Renal cortical epithelial cell (primary cell): ENCODE measurements at places on chromosomes 13 and 19. TPM values are rescaled to one million over a fixed set of nuclear protein-coding genes. Genes with fewer than 3 reads are reported as not detected.

DNA sequence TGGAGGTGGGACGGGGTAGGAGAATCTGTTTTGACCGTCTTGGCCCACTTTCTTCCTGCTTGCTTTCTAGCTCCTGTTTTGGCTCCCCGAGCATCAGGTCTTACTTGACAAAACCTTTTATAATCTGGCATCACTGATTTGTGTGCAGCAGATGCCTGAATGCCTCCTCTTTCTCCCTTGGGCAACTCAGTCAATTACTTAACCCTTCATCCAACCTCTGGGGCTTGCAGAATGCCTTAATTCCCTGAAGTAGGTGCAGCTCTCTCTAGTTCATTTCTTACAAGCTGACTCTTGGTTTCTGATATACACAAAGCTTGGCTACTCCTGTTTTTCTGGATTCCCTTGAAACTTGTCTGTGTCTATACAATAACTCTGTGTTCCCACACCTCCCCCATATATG is 5.7 kb upstream of the NUP58 start:
- DNase-seq = no peak

GRCh38 chr13:68727798-68728197 is 1379.8 kb upstream of the ATXN8OS start:
- DNase-seq = no peak

DNA sequence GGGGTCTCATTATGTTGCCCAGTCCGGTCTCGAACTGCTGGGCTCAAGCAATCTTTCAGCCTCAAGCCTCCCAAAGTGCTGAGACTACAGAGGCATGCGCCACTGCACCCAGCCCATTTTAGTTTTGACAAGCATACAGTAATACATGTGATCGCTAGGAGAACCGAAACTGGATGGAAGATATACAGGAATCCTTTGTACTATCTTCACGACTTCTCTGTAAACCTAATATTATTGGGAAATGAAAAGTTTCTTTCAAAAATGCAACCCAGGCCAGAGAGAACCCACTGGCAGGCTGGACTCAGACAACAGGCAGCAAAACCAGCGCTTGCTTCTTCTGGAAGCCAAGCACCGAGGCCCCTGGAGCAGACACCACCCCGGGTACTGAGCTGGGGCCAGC is 9.4 kb downstream of the C19orf12 start:
- no peak for DNase-seq

DNA sequence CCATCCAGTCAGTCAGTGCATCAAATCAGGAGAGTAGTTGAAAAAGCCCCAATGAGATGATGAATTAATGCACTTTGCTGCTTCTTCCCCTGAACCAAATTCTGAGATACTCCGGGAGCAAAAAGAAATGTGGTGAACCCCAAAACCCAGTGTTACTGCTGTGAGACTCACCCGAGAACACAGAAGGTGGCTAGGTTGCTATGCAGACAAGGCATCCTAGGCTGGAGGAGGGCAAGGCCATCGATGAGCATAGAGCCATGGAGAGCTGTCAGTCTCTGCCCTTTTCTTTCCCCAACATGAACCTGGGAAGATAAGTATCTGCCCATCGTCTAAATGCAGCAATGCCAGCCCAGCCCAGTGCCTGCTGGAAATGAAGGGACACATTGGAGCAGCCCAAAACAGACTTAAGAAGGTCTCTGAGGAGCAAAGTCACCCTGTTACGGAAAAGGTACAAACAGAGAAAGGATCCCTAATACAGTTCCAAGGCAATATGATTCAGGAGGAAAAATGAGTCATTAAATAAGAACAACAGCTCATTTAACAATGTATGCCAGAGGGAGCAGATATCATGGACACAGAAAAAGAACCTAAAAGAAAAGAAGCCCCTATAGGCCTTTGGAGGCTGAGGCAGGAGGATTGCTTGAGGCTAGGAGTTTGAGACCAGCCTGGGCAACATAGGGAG is 272.0 kb downstream of the FOXO1 start:
- DNase-seq = no peak

DNA sequence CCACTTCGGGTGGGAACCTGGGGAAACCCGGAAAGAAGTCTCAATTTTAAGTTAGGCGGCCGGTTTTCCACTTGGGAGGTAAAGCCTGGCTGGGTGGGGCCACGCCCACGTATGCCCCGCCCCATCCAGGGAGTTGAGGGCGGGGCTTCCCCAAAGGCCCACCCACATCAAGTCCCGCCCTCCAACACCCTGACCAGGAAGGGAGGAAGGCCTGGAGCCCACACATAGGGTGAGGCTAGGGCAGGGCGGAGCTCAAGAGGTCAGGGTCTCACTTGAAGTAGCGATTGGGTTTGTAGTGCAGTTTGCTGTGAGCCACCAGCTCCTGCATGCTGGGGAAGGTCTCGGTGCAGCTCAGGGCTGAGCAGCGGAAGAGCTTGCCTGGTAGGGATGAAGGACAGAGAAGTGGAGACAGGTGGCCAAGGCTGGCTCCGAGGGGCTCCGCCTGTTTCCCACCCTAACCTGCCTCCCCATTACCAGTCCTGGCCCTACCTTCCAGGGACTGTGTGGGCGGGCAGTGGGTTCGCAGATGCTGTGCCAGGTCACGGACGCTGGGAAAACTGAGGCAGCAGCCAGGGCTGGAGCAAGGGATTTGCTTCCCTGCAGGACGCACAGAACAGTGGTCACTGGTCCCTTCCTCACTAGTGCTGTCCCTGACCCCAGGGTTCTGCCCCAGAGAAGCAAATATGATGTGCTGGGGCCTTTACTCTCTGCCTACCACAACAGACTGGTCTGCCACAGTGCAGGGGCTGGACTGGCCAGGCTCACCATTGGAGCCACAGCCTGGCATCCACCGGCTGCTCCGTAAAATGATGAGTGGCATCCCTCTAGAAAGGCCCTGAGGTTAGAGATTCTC is 1.6 kb downstream of the ZNF414 start:
- no peak for DNase-seq

DNA sequence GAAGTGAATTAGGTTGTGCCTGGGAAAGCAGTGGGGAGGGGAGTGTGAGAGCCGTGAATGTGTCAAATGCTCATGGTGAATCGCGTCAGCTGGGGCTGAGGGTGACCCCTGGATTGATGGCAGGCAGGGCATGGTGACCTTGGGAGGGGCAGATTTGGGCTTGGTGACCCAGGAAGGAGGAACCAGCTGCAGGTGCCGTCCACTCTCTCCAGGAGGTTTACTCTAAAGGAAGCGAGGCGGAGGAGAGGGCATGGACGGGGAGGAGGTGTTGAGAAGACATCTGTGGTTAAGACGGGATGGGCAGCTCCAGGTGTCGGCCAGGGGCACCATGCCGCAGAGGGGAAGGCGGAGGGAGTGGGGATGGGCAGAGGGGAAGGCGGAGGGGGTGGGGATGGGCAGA is 28.7 kb downstream of the TMEM255B start:
- no peak for DNase-seq

DNA sequence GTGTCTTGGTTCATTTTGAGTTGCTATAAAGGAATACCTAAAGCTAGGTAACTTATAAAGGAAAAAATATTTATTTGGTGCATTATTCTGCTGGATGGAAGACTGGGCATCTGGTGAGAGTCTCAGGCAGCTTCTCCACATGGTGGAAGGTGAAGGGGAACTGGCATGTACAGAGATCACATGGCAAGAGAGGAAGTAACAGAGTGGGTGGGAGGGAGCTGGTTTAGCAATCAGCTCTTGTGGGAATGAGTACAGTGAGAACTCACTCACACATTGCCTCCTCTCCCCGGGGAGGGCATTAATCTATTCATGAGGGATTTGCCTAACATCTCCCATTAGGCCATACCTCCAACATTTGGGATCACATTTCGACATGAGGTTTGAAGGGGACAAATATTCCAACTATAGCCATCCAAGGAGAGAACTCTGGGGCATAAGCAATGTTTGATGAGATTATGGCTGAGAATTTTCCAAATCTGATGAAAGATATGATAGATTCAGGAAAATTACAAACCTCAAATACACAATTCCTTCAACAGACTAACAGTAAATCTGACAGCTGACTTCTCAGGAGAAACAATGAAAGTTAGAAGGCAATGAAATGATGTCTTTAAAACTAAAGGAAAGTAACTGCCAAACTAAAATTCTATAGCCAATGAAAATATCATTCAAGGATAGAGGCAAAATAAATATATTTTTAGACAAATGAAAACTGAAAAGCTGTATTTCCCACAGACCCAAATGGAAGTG is 52.5 kb downstream of the MTUS2 start:
- DNase-seq = no peak

DNA sequence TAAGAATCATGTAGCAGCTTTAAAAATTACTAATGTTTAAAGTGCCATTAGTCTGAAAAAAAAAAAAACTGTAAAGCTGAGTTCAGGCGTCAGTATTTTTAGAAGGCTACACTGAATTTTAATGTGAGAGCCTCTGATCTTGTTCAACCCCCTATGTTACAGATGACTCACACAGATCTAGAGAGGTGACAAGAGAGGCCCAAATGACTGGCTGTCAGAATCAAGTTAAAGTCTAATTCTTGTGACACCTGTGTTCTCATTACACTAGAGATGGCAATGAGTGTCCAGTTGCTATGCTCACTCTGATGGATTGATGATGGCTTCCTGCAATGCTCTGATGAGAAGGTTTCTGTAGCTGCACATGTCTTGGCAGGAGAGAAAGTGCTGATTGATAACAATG is 203.5 kb upstream of the OBI1 start:
- no peak for DNase-seq

DNA sequence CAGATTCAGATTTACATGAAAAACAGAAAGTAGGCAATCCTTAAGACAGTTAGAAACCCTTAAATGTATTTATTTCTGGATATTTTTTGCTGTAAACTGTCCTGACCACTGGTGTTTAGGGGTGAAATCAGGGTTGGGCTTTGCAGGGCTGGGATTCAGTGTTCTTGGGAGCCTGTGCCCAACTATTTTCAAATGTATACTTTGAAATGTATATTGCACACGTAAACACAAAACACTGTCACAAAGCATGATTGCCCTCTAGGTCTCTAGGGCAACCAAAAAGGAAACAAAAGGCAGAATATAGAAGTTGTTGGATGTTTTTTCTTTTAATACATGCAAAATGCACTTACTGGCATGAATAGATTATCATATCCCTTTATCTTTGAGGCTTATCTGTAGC is 1185.4 kb downstream of the DIAPH3 start:
- DNase-seq = no peak

- no peak for DNase-seq
Observed at GRCh38 chr19:1512671-1513498, at the start of gene ADAMTSL5. TSS of gene ADAMTSL5 (minus strand) at chr19:1513019. CDS start at chr19:1510943, 2,076 bp downstream.

- DNase-seq = no peak
Observed at GRCh38 chr13:109947006-109947405, 160.6 kb upstream of the IRS2 start.

DNA sequence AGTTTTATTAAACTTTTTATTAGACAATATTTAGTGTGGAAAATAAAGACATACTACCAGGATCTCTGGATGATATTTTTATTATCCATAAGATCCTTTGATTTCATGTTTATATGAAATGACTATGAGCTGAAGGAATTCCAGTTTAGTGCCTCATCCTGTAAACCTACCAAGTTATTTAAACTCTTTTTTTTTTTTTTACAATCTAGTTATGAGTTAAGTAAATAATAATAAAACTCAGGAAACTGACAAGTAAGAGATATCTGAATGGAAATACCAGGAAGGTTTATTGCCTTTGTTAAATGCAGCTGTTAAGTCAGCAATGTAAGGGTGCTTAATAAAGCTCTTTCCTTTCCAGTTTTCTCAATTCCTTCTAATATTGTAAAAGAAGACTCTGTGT is 53.9 kb downstream of the RXFP2 start:
- no peak for DNase-seq

DNA sequence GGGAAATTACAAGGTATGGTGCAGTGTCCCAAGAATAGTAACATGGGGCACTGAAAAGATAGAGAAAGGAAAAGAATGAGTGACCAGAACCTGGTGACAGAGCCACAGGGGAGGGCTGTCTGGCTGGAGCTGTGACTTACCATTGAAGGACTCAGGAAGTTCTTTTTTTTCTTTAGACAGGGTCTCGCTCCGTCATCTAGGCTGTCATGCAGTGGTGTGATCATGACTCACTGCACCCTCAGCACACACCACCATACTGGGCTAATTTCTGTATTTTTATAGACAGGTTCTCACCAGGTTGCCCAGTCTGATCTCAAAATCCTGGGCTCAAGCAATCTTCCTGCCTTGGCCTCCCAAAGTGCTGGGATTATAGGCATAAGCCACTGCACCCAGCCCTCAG is 8.8 kb upstream of the CPB2 start:
- DNase-seq = peak; percentile 72

GRCh38 chr19:14248578-14249011 is 42.6 kb upstream of the ADGRL1 start:
- DNase-seq = no peak

GRCh38 chr19:2059422-2060201 is 8.6 kb upstream of the MKNK2 start:
- peak; percentile 75 for DNase-seq

CEACAM3 gene
- total RNA-seq = not detected in 2 replicates

PRX gene
- 0.52 and 1.0 TPM in 2 replicates for total RNA-seq

KANK2 gene
- 26.0 and 233 TPM in 2 replicates for total RNA-seq

FFAR1 gene
- total RNA-seq = not detected in 2 replicates

FUT6 gene
- total RNA-seq = 0.05 TPM in 1 of 2 replicates, not detected in the other

ZNF540 gene
- 0.45 and 3.8 TPM in 2 replicates for total RNA-seq

FCER2 gene
- total RNA-seq = not detected in 2 replicates
